Adrenal gland (tissue), 19 donors: ENCODE measurements at places on chromosomes 12 and 14. TPM values are rescaled to one million over a fixed set of nuclear protein-coding genes. Genes with fewer than 3 reads are reported as not detected.

Gene FOXM1
- polyA plus RNA-seq: 2.4 TPM

DNA sequence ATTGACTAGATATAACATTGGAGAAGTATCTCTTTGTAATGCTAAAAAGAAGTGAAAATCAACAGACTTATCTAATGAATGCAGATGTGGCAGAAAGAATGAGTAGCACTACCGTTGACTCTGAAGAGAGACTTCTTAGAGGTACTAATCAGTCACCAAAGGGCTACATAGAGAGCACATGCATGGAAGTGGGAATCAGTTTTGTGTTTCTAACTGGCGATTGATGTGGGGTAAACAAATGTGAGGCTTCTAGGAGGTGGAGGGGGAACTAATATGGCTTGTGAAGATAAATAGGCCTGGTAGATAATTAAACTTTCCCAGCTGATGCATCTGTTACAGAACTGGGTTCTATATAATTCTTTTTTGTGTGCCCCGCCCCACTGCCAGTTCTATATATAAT, 10.5 kb downstream of the COCH start:
- no peaks in the 10 kb centered on the region for H3K4me1 ChIP-seq
- no peaks in the 10 kb centered on the region for H3K27me3 ChIP-seq
- no peak overlapping the region for H3K27ac ChIP-seq
- H3K4me3 ChIP-seq: no peak overlapping the region

GRCh38 chr12:1741154-1741949, 50.5 kb downstream of the ADIPOR2 start:
- no peaks in the 10 kb centered on the region for H3K36me3 ChIP-seq
- no peak for DNase-seq
- H3K4me1 ChIP-seq: peaks cover 33% of the 10 kb centered on the region
- H3K4me3 ChIP-seq: no peak overlapping the region
- no peaks in the 10 kb centered on the region for H3K27me3 ChIP-seq

- H3K4me1 ChIP-seq: no peaks in the 10 kb centered on the region
- H3K36me3 ChIP-seq: no peaks in the 10 kb centered on the region
- no peaks in the 10 kb centered on the region for H3K27me3 ChIP-seq
- H3K27ac ChIP-seq: no peak overlapping the region
Observed at GRCh38 chr12:51620448-51620847, 29.4 kb downstream of the SCN8A start.

DNA sequence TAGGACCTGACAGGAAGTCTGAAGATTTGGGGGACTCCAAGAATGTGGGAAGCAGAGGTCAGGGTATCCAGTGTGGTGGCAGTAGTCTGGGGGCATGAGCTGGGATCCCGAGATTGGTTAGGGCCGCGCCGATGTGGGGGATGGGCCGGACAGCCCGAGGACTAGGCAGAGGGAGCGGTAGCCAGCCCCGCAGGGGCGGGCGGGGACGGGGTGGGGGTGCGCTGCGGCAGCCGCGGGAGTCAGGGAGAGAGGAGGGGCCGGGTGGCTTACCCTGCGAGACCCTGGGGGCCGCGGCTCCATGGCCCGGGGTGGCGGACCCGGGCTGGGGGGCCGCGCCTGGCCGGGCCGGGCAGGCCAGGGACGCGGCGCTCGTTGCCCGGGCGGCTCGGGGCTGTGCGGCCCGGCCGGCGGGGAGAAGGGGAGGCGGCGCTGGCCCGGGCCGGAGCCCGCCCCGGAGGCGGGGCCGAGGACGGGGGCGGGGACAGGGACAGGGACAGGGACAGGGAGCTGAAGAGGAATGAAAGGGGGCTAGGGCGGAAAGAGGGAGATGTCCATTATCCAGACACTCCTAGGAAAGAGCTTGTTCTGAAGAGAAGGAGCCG, 5.6 kb downstream of the ZNF385A start:
- H3K36me3 ChIP-seq: no peaks in the 10 kb centered on the region
- DNase-seq: peak; percentile 71
- peak overlapping the region; percentile 54 for H3K27ac ChIP-seq
- peaks cover 5% of the 10 kb centered on the region for H3K4me1 ChIP-seq
- H3K27me3 ChIP-seq: no peaks in the 10 kb centered on the region
- H3K4me3 ChIP-seq: no peak overlapping the region

Gene CD4
- 9.1 TPM for polyA plus RNA-seq

Gene RPL10L
- not detected for polyA plus RNA-seq

GRCh38 chr14:88983755-88984154, 159.3 kb downstream of the TTC8 start:
- DNase-seq: peak; percentile 65
- no peak overlapping the region for H3K27ac ChIP-seq
- H3K27me3 ChIP-seq: no peaks in the 10 kb centered on the region
- H3K4me1 ChIP-seq: no peaks in the 10 kb centered on the region
- H3K36me3 ChIP-seq: no peaks in the 10 kb centered on the region
- no peak overlapping the region for H3K4me3 ChIP-seq

GRCh38 chr14:93655078-93655750, 133.1 kb downstream of the PRIMA1 start:
- no peaks in the 10 kb centered on the region for H3K27me3 ChIP-seq
- no peaks in the 10 kb centered on the region for H3K36me3 ChIP-seq
- no peak for DNase-seq
- H3K4me3 ChIP-seq: no peak overlapping the region

DNA sequence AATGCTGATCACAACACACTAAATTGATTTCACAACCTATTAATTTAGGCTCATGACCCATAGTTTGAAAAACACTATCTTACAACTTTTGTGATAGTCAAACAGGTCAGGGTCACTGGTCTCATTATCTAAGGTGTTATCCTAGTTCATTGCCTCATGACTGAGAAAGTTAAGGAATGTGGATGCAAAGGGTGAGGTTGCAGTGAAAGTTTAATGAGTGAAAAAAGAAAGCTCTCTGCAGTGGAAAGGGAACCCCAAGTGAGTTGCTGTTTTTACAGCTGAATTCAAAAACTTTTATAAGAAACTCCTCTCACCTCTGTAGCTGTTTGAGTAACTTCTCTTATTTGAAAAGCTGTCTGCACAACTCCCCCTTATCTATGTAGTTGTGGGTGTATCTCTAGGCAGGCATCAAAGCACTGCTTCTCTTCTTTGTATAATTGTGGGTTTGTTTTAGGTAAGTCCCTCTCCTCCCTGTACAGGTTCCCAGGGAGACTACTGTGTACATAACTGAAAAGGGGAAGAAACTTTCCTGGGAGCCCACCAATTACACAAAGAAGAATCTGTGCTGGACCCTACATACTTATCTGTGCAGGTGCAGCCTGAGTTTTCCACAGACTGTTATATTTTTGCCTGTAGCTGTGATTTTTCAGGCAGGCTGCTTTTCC, 18.9 kb downstream of the DNAL1 start:
- no peak for DNase-seq
- H3K4me3 ChIP-seq: no peak overlapping the region

DNA sequence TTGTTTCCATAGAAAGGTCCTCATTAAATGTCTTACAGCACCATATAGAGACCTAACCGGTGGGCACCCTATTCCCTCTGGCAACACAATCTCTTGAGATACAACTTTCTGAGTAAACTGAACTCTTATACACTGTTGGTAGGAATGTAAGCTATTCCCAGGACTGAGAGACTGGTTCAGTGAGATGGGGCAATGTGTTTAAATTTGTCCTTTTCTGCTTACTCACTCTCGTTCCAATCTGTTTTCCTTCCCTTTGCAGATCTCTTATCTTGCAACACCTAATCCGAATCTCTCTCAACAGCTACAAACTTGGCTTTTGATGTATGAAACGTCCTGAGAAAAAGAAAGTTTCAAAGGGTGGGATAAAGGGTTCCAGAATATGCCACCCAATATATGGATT, 26.1 kb upstream of the ETV6 start:
- DNase-seq: no peak
- no peak overlapping the region for H3K27ac ChIP-seq
- H3K4me3 ChIP-seq: no peak overlapping the region
- no peaks in the 10 kb centered on the region for H3K27me3 ChIP-seq
- no peaks in the 10 kb centered on the region for H3K4me1 ChIP-seq
- no peaks in the 10 kb centered on the region for H3K36me3 ChIP-seq

- H3K27me3 ChIP-seq: peaks cover 12% of the 10 kb centered on the region
- H3K36me3 ChIP-seq: no peaks in the 10 kb centered on the region
- H3K27ac ChIP-seq: no peak overlapping the region
- H3K4me1 ChIP-seq: no peaks in the 10 kb centered on the region
- no peak overlapping the region for H3K4me3 ChIP-seq
Observed at GRCh38 chr12:128850400-128850799, 2.9 kb upstream of the GLT1D1 start.

GRCh38 chr12:116201908-116202307, 75.6 kb downstream of the MED13L start:
- H3K36me3 ChIP-seq: no peaks in the 10 kb centered on the region
- H3K4me3 ChIP-seq: no peak overlapping the region
- DNase-seq: no peak
- H3K27me3 ChIP-seq: no peaks in the 10 kb centered on the region
- H3K27ac ChIP-seq: no peak overlapping the region
- H3K4me1 ChIP-seq: peaks cover 18% of the 10 kb centered on the region

Gene ETV6
- polyA plus RNA-seq: 13.8 TPM

GRCh38 chr12:76422543-76423438, 74.6 kb upstream of the BBS10 start:
- no peak overlapping the region for H3K27ac ChIP-seq
- H3K36me3 ChIP-seq: no peaks in the 10 kb centered on the region
- no peaks in the 10 kb centered on the region for H3K27me3 ChIP-seq
- DNase-seq: no peak

Gene RASAL1
- 38.9 TPM for polyA plus RNA-seq

Gene NKX2-8
- not detected for polyA plus RNA-seq
